ENCODE measurements at places on chromosomes 3 and 15. TPM values are rescaled to one million over a fixed set of nuclear protein-coding genes. Genes with fewer than 3 reads are reported as not detected.

The IQCF5 gene
- total RNA-seq, result not detected

The SPATA12 gene
- total RNA-seq, result not detected

The ADGRG7 gene
- total RNA-seq, result not detected

The CISH gene
- 327 TPM for total RNA-seq

The XYLB gene
- 6.3 TPM for total RNA-seq

The AP3B2 gene
- total RNA-seq, result 1.5 TPM

The HRG gene
- not detected for total RNA-seq

The SNX22 gene
- 0.26 TPM for total RNA-seq

The SH2D7 gene
- not detected for total RNA-seq

The B3GNT5 gene
- total RNA-seq, result 7.1 TPM

The DPPA2 gene
- not detected for total RNA-seq

The HIGD2B gene
- total RNA-seq, result 0.32 TPM

The LAMB2 gene
- 0.79 TPM for total RNA-seq

The MUC20 gene
- total RNA-seq, result 3.8 TPM

The SLC2A2 gene
- total RNA-seq, result not detected

The PIF1 gene
- 53.1 TPM for total RNA-seq

The SERINC4 gene
- total RNA-seq, result 0.17 TPM

The DCBLD2 gene
- 2.5 TPM for total RNA-seq

The TF gene
- total RNA-seq, result 1.9 TPM

The ARGFX gene
- not detected for total RNA-seq

The CRYBG3 gene
- total RNA-seq, result 15.3 TPM

The ABHD6 gene
- 1.8 TPM for total RNA-seq

The DUOX1 gene
- 0.42 TPM for total RNA-seq

The BCHE gene
- total RNA-seq, result not detected

The GABRA5 gene
- total RNA-seq, result not detected

The HCLS1 gene
- total RNA-seq, result 289 TPM

The GP9 gene
- total RNA-seq, result not detected

The CDCP1 gene
- total RNA-seq, result 0.17 TPM

The MAPKBP1 gene
- 45.5 TPM for total RNA-seq

The FBLN2 gene
- total RNA-seq, result 0.19 TPM

The SSUH2 gene
- 1.3 TPM for total RNA-seq

The WDR72 gene
- not detected for total RNA-seq

The EPHB3 gene
- total RNA-seq, result not detected

The C2CD4A gene
- 5.8 TPM for total RNA-seq

The TM6SF1 gene
- total RNA-seq, result 0.54 TPM

The B3GALNT1 gene
- total RNA-seq, result 2.1 TPM

The SLC27A2 gene
- 41.7 TPM for total RNA-seq

The GCSAM gene
- 18.6 TPM for total RNA-seq

The LZTFL1 gene
- total RNA-seq, result 3.4 TPM

The CHMP2B gene
- total RNA-seq, result 19.8 TPM

The SLCO3A1 gene
- 11.0 TPM for total RNA-seq

The ENTPD3 gene
- total RNA-seq, result not detected

The PLA2G4B gene
- total RNA-seq, result 2.7 TPM

The PIK3CA gene
- total RNA-seq, result 17.8 TPM

The SPINK8 gene
- not detected for total RNA-seq

The CAPN3 gene
- 3.2 TPM for total RNA-seq

The FOXB1 gene
- 1.1 TPM for total RNA-seq

The PLXNA1 gene
- total RNA-seq, result 9.3 TPM

The PLS1 gene
- total RNA-seq, result 5.4 TPM

The ROBO1 gene
- not detected for total RNA-seq

The BDH1 gene
- total RNA-seq, result 89.2 TPM

The DAZL gene
- total RNA-seq, result 0.13 TPM

The CATSPER2 gene
- total RNA-seq, result 8.8 TPM

The C3orf49 gene
- not detected for total RNA-seq

The GDPGP1 gene
- 9.4 TPM for total RNA-seq

The SLC12A1 gene
- not detected for total RNA-seq

The NEK4 gene
- 17.7 TPM for total RNA-seq

The COL6A5 gene
- not detected for total RNA-seq

The DZIP1L gene
- total RNA-seq, result not detected

The ZDHHC23 gene
- total RNA-seq, result 4.1 TPM
